ENCODE measurements at places on chromosomes 6 and 20. TPM values are rescaled to one million over a fixed set of nuclear protein-coding genes. Genes with fewer than 3 reads are reported as not detected.

DNA sequence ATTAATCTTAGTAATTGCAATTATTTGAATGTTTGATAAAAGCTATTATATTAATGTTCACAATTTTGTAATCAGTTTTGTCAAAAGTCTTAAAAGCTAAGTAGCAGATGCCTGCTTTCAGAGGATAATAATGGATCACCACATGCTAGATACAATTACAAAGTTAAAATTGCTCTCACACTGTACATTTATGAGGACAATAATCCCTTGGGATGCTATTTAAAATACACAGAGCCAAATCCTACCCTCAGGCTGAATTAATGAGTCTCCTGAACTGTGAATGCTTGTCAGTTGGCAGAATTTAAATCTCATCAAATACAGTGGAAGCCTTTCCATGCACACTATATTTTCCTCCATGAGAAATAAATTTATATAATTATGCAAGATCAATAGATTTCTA is 153.3 kb upstream of the SYNCRIP start:
- DNase-seq, result no peak

GRCh38 chr20:63792866-63793265 is 38.2 kb downstream of the ZBTB46 start:
- DNase-seq, result peak; percentile 29

DNA sequence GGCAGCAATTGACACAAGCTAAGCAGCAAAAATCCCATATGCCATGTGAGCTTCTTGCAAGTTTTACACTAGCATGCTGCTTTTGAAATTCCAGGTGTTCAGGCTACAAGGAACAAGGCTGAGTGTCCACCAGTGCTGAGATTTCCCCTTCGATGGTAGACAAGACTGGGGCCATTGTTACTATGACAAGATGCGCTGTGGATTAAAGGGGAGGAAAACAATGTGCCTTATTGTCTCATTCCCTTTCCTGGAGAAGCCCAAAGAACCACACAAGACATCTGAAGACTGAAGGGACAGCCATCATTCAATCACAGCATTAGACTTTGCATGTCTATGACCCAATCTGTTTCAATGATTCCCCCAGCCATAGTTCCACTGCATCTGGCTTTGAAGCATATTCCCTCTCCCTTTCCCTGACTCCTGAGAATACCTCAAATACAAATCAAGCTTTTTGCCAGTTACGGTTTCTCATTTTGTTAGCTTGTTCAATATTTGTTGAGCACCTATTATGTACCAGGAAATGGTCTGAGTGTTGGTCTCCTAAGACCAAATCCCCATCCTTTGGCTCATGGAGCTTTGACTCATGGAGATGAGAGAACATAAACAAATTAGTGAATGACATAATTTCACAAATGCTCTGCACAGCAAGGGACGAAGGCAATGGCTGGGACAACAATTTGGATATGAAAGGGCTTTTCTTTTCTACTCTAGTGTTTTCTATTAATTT is 23.4 kb upstream of the SCGN start:
- no peak for DNase-seq

- no peak for DNase-seq
These were observed 29.4 kb downstream of the SIM1 start for GRCh38 chr6:100435299-100435698.

DNA sequence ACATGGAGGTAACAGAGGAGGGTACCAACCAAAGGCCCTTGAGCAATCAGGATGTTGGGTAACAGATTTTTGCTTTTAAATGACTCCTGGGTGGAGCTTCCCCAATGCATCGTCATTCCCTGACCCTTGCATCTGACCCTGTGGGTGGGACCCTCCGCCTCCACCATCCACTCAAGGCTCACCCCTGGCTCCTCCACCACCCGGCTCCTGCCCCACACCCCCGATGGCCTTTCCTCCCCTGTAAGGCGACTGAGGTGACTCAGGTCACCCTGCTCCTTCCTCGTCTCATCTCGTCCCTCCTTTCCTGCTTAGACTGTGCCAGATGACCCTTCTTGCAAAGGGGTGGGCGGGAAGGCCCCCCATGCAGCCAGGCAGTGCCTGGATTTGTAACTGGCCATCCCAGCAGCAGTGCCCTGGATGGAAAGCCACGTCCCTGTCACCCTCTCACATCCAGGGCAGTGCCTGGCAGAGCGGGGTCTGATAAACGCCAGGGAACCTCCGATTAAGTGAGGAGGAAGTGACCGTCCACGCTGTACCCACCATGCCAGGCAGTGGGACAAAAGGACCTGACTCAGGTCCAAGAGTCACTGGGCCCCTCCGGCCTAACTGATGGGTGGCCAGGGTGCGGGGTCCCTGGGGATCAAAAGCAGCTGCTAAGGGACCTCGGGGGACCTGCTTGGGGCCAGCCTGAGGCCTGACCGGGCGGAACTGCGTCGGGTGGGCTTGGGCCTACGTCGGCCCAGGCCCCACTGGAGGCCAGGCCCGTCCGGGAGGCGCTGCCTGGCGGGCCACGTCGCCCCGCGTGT is 624 bp upstream of the NPEPL1 start:
- no peak for DNase-seq

DNA sequence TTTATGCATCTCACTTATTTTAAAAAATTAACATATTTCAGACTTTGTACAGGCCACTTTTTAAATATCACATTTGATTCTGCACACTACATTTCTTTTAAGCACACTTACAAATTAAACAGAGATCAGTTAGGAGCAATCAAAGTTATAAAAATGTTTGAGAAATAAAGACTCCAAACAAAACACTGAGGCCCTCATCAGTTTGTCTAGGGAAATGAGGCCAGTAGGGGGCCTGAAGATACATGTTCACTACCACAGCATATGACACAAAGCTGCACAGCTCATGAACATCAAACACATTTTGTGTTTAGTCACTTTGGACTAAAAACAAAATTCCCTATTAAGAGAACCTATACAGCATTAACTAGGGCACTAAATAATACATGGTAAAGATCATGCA is 180.5 kb downstream of the PDE7B start:
- DNase-seq, result no peak

DNA sequence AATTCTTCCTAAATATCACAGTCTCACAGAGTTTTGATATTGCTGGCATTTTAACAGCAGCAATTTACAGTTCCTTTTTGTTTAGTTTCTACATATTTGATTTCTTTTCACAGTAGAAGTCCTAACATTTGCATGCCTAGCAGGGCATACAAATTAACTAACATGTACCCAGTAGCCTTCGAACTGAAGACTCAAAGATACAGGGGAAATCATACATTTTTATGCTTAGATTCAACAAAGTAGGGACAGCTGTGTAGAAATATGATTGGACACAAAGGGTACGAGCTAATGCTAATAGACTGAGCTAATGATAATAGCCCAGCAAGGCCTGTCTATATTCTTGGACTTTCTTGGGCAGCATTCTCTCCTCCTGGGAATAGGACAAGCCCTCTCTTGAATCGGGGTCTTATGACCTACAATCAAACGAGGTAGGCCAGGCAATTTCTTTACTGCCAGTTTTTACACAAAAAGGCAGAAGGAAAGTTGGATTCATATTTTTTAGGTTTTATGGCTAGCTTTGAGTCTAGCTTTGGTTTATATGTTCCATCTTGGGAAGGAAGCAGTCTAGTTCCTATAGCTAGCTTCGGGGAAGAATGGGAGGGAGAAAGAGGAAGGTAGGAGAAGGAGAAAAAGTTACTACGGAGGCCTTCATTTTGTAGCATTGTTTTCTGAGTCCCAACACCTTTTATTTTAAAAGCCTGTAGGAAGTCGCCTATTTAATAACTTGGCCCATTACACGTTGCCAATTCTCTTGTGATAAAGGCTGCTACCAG is 115.8 kb downstream of the HFE start:
- DNase-seq, result no peak

- no peak for DNase-seq
These were observed 10.9 kb downstream of the SLC32A1 start for GRCh38 chr20:38735172-38735571.

GRCh38 chr20:56689318-56689717 is 60.2 kb downstream of the TFAP2C start:
- DNase-seq, result no peak

- DNase-seq, result no peak
These were observed 448.6 kb downstream of the GJA1 start for GRCh38 chr6:121884091-121884490.

DNA sequence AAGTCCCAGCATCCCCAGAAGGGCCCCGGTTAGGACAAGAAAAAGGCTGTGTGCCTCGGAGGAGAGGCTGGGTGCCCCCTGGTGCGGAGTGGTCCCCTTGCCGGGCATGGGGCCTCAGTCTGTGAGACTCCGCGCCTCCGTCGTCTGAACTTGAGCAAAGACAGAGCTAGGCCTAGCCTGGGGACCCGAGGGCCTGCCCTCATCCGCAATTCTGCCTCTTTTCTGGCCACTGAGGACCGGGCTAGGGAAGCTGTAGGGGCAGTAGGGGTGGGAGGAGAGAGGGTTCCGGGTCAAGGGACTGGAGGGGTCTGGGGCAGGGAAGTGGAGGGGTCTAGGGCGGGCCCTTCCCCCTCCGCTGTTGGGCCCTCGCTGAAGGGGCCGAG is 550 bp upstream of the HSPA12B start:
- no peak for DNase-seq

- DNase-seq, result no peak
These were observed 1174.7 kb upstream of the MAP3K7 start for GRCh38 chr6:91761621-91762020.

GRCh38 chr6:90369024-90369519 is 72.4 kb upstream of the BACH2 start:
- peak; percentile 66 for DNase-seq

DNA sequence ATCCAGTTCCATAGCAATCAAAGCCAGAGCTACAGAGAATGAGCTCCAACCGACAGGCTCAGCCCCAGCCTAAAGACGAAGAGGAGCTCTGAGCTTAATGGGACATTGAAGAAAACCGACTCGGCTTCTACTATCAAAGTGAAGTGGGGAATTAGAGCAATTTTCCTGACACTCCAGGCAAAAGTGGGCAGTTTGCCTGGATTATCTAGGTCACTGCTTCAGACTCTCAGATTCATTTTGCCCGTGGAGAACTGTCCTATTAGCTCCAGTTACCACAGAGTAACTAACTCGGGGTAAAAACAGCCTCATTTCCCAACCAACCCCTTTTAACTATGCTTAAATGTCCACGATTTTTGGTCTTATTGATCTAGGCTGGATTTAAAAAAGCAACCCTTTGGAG is 592.1 kb upstream of the NRSN1 start:
- no peak for DNase-seq

DNA sequence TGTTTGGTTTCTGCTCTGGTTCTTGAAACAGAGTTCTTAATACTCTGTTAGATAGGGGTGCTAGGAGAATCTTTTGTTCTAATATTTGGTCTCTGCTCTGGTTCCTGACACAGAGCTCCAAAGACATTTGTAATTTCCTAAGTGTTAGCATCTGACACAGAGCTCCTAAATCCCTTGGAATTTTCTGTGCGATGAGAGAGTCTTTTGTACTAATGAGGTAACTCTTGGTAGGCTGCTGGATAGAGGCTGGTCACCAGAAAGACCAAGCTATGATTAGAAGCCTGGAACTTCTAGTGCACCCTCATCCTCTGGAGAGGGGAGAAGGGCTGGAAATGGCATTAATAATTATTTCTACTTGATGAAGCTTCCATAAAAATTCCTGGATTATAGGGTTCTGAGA is 7.7 kb upstream of the CD109 start:
- no peak for DNase-seq

GRCh38 chr6:5087389-5087788 is 2.2 kb downstream of the PPP1R3G start:
- DNase-seq, result no peak

GRCh38 chr6:21931641-21932335 is 338.2 kb downstream of the SOX4 start:
- DNase-seq, result no peak

DNA sequence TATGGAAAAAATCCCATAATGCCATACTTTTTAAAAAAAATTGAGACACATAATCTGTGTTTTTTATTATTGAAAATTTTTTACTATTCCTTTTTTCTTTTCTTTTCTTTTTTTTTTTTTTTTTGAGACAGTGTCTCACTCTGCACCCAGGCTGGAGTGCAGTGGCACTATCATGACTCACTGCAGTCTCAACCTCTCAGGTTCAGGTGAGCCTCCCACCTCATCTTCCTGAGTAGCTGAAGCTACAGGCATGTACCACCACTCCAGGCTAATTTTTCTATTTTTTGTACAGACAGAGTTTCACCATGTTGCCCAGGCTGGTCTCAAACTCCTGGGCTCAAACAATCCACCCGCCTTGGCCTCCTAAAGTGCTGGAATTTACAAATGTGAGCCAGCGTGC is 100.4 kb downstream of the AFG1L start:
- no peak for DNase-seq

- DNase-seq, result no peak
These were observed 106.8 kb downstream of the PXDC1 start for GRCh38 chr6:3644739-3645012.

DNA sequence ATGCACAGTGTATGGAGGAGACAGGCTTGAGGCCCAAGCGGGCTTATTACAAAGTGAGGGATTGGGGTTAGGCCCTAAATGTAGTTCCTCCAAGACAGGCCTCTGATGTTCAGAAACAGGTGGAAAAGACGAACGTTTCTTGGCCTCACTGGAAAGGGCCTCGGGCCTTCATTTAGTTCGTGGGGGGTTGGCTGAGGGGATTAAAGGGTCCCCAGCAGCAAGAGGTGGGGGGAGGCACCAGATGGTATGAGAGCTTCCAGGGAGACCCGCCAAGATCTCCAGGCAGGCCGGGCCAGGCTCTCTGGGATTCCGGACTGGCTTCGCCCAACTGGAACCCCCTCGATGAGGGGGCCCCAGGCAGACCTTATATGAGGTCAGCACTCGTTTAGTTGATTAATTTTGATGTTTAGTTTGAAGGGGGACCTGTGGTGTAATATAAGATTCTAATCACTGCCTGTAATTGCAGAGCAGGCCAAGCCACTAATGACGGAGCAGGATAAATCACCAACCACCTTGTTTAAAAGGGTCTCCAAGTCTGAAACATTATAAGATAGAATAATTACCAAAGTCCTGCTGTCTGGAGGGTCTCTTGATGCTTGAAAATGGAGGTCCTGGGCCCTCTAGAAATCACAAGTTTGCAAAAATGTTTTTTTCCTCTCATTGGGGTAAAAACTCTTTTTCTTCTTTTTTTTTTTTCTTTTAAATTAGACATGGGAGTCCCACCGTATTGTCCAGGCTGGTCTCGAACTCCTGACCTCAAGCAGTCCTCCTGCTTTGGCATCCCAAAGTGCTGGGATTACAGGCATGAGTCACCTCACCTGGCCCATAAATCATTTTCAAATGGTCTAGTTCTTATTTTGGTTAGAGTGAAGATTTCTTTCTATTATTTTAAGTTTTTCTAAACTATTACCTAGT is 2.2 kb downstream of the HMGA1 start:
- no peak for DNase-seq

- no peak for DNase-seq
These were observed 229.7 kb upstream of the MARCKS start for GRCh38 chr6:113627480-113627879.

GRCh38 chr6:97136626-97137358 is 146.2 kb downstream of the MMS22L start:
- DNase-seq, result no peak

The TOX2 gene
- 5.6 TPM for total RNA-seq

The SDCBP2 gene
- 1.5 TPM for total RNA-seq

The SCUBE3 gene
- total RNA-seq, result 0.14 TPM

The SSTR4 gene
- total RNA-seq, result not detected

The FRMD1 gene
- total RNA-seq, result not detected

The PPP1R14C gene
- 0.73 TPM for total RNA-seq

The DCDC2 gene
- total RNA-seq, result not detected

The C2 gene
- total RNA-seq, result not detected

The ARFGEF3 gene
- total RNA-seq, result 0.45 TPM

The SAMD5 gene
- not detected for total RNA-seq

The PRRC2A gene
- total RNA-seq, result 224 TPM

All from natural killer cell treated with Interleukin-12 subunit alpha and Interleukin-12 subunit beta and Interleukin-15 and Interleukin-18, amount 100 ng/mL, for 72 hours (primary cell).